ENCODE measurements at places on chromosomes 6 and 20.

DNA sequence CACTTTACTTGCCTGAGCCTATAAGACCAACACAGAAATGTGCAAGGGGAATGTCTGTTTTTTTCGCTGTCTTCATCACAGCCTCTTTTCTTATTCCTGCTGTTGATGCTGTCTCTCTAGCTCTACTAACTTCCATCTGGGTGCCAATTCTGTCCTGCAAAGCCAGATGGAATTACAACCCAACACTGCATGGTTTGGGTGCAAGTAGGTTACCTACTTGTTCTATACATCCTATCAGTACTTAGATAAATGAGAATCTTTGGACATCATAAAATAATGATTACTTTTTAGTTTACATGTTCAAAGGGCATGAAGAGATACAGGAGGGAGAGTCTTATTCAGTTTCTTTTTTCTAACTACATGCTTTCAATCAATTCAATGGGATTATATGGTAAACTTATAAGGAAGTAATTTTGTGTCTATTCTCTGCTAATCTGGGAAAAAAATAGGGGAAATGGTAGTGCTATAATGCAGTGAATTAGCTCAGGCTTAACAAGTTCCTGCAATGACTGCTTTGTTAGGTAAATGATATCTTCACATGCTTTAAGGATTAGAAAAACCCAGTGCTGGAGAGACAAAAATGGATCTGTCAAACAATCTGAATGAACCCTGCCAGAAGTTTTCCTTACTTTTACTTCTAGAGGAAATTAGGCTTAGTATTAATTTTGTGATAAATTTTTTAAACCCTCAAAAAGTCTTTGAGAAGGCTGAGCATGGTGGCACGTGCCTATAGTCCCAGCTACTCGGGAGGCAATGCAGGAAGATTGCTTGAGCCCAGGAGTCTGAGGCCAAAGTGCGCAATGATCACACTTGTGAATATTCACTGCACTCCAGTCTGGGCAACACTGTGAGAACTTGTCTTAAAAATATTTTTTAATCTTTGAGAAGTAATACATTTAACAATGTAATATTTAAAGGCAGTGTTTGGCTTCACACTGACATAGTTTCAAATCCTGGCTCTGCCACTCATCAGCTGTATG is 86.5 kb upstream of the E2F3 start:
- no peak for DNase-seq

DNA sequence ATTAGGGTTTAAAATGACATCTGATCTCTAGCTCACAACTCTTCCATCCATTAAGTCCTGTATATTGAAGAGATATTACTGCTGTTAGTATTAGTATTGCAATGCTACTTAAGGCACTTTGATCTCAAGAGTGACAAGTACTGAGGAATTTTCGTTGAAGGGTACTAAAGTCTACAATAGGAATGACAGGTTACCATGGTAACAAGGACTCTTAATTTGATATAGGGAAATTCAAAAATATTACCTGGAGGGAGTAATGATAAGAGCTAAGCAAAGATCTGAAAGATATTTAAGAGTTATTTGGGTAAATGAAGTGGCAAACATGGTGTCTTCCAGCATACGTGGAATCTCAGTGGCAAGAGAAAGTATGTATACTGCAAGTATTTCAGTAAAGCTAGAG is 518.0 kb upstream of the SLC35B3 start:
- no peak for DNase-seq

DNA sequence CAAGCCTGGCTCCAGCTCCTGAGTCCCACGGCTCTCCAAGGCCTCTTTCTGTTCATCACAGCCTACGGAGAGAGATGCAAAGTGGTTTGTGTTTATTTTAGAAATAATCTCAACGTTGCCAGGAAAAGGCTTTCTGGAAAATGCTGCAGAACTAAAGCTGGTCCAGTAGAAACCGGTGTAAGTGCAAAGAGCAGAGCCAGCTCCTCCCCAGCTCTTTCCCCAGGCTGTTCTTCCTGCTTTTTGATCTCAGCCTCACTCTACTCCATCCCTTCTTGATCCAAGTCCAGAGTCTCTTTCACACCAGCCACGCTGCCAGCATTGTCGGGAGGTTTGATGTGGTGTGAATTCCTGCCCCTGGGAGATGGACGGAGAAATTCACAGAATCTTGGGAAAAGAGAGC is 69.8 kb downstream of the TMEM170B start:
- DNase-seq = no peak

DNA sequence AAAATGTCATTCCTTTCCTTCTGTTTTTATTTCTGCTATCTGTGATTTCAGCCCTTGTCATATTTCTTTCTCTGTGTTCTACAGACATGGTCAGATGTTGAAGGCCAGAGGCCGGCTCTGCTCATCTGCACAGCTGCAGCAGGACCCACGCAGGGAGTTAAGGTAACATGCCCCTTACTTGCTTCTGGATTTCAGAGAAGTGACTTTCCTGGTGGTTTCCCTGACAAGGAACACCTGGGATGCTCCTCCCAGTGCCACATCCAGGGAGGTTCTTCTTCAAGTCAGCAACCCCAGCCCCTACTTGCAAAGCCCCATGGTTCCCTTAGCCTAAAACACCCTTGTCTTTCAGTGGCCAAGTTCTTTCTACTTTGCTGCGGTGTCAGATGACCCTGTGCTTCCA is 41.3 kb downstream of the CDH26 start:
- no peak for DNase-seq

DNA sequence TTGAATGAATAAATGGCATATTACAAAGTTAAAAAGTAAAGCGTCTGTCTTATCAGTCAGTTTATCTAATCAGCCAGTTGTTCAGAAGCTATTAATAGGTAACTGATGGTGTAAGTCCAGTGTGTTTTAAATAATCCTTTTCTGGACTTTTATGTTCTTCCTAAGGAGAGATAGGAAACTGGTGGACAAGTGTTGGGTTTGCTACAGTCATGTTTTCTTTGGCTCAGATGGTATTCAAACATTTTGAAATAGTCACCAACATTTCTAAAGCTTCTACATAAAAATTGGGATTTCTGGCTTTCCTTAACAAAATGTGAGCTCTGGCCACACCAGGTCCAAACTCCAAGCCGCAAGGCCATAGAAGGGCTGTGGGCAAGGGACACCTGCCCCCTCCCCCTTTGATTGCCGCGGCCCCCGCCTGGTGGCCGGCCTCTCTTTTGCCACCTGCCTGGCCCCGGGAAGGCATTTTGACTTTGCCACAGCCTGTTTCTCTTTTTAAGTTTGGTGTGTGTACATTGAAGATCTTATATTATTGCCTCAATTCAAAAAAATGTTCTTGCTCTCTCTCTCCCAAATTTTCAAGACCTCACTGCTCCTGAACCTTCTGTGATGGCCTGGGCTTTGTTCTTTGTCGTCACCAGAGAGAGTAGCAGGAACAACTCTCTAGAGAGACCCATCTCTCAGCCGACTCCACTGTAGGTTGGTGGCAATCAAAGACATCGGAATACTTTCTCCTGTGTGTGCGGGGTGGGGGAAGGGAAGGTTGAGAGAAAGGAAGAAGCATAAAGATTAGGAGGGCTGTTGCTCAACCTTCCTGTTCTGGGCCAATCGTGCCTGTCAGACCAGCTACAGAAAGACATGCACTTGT is 84.0 kb upstream of the ZNF217 start:
- DNase-seq = no peak

- no peak for DNase-seq
Observed at GRCh38 chr6:124741341-124741740, 220.9 kb upstream of the RNF217 start.
